Activated CD4-positive, CD25-positive, alpha-beta regulatory T cell treated with anti-CD3 and anti-CD28 coated beads, Interleukin-2, amount 50 U/mL, for 72 hours (primary cell): ENCODE measurements at places on chromosomes 3 and 15.

GRCh38 chr3:108728934-108729333, 28.3 kb downstream of the RETNLB start:
- no peak for DNase-seq

- no peak for DNase-seq
These were observed 80.7 kb downstream of the DIPK2A start for GRCh38 chr3:144052275-144052674.

DNA sequence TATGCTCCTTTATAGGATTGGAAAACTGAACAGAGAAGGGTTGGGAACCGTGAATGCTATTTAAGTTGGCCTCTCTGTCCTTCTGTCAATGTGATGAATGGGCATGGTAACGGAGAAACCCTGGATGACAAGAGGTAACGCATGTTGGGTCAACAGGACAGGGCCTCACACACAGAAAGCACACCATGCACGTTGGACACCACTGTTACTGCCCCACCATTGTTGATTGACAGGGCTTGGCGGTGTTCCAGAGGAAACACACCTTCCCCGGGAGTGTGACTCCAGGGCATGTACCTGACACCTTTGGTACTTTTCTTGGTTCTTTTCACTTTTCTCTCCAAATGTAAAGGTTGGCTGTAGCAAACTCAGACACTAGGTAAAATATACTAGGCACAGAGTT, 548.5 kb downstream of the OCA2 start:
- no peak for DNase-seq

DNA sequence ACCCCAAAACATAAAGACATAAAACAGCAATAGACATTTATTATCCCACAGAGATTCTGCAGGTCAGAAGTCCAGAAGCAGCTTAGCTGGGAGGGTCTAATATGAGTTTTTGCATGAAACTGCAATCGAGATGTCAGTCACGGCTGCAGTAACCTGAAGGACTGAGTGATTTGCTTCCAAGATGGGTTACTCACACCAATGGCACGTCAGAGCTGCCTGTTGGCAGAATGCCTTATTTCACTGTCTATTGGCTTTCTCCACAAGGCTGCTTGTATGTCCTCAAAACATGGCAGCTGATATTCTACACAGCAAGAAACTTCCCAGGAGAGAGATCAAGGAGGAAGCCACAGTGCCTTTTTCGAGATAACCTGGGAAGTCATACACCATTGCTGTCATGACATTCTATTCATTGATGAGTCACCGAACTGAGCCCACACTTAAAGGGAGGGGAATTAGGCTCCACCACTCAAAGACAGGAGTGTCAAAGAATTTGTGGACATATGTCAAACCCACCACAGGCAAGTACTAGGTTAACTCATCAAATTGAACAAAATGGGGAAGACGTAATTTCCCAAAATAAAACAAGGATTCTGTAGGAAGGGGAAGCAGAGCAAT, 122.2 kb downstream of the SYNPR start:
- DNase-seq = no peak

GRCh38 chr3:118641608-118642007, 393.0 kb downstream of the IGSF11 start:
- no peak for DNase-seq

- no peak for DNase-seq
These were observed 6.1 kb upstream of the MESP2 start for GRCh38 chr15:89770041-89770440.

GRCh38 chr3:37030588-37030987, 37.3 kb downstream of the MLH1 start:
- no peak for DNase-seq

- no peak for DNase-seq
These were observed 20.5 kb downstream of the LPP start for GRCh38 chr3:188174317-188175044.

- DNase-seq = no peak
These were observed 3.1 kb downstream of the FOXL2NB start for GRCh38 chr3:138950006-138950644.

- DNase-seq = no peak
These were observed 108.4 kb downstream of the MEGF11 start for GRCh38 chr15:66144978-66145725.
